ENCODE measurements at places on chromosomes 2 and 18.

DNA sequence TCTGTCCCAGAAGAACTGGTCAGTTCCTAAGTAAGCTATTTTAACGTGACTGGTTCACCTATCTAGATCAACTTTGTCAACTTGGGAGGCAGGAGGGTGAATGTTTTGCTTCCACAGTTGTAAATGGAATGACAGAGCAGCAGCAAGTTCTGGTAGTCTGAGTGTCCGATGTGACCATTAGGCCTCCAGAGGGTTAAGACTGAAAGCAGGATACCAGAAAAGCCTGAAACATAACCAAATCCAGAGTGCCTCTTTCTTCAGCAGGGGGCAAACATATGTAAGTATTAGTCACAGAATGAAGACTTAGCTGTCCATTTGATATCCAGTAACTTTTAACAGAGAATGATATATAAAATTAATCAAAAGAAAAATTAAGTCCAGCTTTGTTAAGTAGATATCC lies 9.2 kb downstream of the HOXD3 start:
- no peak for DNase-seq

DNA sequence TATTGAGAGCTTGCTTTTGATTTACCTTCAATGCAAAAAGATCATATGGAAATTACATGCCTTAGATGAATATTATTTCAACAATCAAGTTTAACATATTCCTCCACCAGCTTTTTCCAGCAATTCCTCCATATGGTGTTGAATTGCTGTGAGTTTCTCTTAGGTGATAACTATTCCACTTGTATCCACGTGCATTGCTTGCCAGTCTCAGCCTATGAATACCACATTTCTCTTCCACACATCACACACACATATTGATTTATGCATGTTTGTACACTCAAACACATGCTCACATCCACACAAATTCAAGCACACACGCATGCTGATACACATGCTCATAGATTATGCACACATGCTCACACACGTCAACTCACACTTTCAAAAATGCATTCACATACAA lies 770.0 kb upstream of the LINC00305 start:
- no peak for DNase-seq

- no peak for DNase-seq
These were observed 41.6 kb upstream of the TMEM177 start for GRCh38 chr2:119637371-119637770.

- DNase-seq: no peak
These were observed 75.2 kb upstream of the LCLAT1 start for GRCh38 chr2:30371772-30372373.

DNA sequence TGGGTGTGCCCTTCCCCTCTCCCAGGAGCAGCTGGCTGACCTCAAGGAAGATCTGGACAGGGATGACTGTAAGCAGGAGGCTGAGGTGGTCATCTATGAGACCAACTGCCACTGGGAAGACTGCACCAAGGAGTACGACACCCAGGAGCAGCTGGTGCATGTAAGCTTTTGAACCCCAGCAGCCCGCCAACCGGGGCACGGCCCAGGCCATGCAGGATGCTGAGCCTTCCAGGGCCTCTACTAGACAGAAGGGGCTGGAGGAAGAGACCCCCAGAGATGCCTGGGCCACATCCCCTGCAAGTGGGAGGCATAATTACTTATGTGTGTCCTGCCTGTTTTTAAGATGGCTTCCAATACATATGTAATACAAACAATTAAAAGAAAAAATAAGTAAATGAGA lies 239.3 kb downstream of the GLI2 start:
- DNase-seq: no peak
